ENCODE measurements at places on chromosomes 16 and 17. TPM values are rescaled to one million over a fixed set of nuclear protein-coding genes. Genes with fewer than 3 reads are reported as not detected.

GRCh38 chr16:31696968-31697743 is 169.5 kb downstream of the AHSP start:
- peak; percentile 47 for DNase-seq

DNA sequence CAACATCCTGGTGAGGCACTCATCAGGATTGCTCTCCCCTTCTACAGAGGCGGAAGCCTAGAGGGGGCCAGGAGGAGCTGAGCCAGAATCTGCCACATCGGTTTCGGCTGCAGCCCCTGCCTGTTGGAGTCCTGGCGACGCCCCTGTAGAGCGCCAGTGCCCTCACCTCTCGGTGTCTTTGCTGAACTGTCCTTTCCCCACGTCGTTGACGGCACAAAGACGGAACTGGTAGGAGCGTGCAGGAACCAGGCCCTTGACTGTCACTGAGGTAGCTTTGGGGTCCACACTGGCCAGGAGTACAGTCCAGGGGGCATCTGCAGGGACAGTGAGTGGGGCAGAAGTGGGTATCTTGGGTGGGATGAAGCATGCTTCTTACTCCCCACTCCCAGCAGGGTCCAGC is 110.3 kb upstream of the CDC42EP4 start:
- DNase-seq, result no peak

DNA sequence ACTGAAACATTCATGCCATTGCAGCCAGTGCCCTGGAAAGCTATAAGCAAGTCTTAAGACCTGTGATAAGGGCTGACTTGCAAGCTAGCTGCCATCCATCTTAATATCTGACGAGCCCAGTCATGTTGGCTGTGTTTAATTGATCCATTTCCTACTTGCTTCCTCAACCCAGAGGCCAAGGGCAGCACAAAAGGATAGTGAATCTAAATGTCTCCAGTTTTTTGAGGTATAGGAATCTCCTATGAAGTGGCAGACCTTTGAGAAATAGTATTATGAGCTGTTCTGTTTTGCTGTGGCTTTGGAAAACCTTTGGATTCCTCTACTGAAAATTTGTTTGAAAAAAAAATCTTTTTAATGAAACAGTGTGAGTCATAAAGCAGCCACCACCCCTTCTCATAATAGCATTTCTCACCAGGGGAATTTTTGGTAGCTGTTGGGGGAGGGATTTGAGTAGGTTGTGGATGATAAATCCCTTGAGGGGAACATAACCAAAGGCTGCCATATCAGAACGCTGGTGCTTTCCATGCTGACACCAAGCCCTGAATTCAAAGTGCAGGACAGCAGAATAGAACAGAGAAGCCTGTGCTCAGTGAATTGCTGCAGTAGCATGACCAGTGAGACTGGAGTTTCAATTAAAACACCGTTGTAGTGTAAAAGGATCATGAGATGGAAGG is 12.9 kb downstream of the ZNRF1 start:
- peak; percentile 97 for DNase-seq

DNA sequence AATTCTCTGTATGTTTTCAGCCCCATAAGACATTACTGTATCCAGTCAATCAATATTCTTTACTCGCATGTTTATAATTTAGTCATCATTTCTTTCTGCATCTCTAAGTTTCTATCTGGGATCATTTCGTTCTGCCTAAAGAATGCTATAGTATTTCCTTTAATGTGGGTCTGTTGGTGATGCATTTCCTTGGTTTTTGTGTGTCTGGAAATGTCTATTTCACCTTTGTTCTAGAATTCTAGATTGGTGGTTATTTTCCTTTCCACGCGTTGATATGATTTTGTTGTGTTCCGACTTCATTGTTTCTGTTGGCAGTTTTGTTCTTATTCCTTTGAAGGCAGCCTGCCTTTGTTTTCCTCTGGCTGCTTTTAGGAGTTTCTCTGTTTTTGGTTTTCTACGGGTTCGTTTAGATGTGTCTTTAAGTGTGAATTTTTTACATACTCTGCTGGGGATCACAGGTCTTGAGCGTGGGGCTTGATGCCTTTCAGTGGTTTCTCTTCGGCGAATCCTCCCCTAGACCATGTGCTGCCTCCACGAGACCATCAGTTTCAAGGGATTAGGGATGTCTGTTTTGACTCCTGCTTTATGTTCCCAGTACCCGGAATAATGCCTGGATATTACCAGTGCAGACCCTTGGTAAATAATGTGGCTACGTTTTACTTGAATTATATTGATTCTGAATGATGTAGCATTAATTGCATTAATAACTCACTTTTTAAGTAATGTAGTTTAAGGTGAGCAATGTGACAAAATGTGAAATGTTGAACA is 23.5 kb downstream of the POLR3E start:
- no peak for DNase-seq

DNA sequence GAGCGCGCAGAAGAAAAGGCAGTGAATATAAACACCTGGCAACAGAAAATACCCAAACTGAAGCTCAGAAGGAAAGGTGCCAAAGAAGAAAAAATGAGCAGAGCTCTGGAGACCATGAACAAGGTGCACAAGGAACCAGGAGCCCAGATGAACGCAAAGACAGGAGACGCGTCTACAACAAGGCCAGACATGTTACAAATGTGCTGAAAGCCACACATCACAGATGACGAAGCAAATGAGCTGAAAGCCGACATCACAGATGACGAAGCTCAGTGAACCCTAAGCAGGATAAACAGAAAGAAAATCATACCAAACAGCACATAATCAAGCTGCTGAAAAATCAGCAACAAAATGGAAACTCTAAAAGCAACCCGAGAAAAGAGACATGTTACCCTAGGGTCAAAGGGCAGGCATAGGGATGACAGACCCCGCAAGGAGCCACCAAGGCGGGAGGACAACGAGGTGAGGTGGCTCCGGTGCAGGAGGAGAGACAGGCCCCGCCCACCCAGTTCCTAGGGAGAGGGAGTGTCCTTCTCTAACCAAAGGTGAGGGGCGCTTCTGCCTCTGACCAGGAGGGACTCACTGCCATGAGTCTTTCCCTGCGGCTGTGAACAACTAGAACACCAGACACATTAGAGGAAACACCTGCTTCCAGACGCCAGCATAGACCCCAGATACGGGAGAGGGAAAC is 39.1 kb downstream of the CCDC57 start:
- DNase-seq, result peak; percentile 83

DNA sequence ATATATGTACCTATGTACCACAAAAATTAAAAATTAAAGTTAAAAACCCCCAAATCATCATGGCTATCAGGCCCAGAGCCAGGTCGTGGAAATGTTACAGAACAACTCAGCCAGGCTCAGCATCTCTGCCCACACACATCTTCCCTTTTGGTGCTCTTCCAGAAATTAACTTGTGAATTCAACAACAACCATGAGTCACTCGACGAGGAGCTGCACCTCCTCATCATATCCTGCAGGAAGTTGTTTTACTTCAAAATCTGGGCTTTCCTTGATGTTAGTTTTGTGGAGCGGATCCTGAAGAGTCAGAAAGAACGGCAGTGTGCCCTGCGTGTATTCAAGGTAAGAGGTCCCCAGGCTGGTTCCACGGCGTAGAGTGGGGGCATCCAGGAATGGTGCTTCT is 10.6 kb downstream of the FBXO39 start:
- DNase-seq, result peak; percentile 88

- no peak for DNase-seq
Observed at GRCh38 chr16:20673882-20674683, 23.4 kb downstream of the ACSM1 start.

- no peak for DNase-seq
Observed at GRCh38 chr16:88634994-88635670, 3.2 kb upstream of the IL17C start.

Gene CPSF4L
- not detected for total RNA-seq
